ENCODE measurements at places on chromosomes 7 and 10. TPM values are rescaled to one million over a fixed set of nuclear protein-coding genes. Genes with fewer than 3 reads are reported as not detected.

- no peak overlapping the region for H3K27ac ChIP-seq
- H3K4me1 ChIP-seq: no peaks in the 10 kb centered on the region
- no peaks in the 10 kb centered on the region for H3K27me3 ChIP-seq
- no peak overlapping the region for H3K4me3 ChIP-seq
These were observed 91.5 kb downstream of the FAM53B start for GRCh38 chr10:124652701-124653100.

- H3K4me3 ChIP-seq: no peak overlapping the region
- DNase-seq: peak; percentile 2
- no peaks in the 10 kb centered on the region for H3K27me3 ChIP-seq
- no peaks in the 10 kb centered on the region for H3K36me3 ChIP-seq
- no peaks in the 10 kb centered on the region for H3K4me1 ChIP-seq
These were observed 22.0 kb upstream of the LMTK2 start for GRCh38 chr7:98084631-98085030.

- H3K27ac ChIP-seq: peak overlapping the region; percentile 51
- peak overlapping the region; percentile 94 for H3K4me3 ChIP-seq
- H3K4me1 ChIP-seq: no peaks in the 10 kb centered on the region
- H3K36me3 ChIP-seq: peaks cover 5% of the 10 kb centered on the region
- no peak for DNase-seq
These were observed 1.7 kb downstream of the RBP4 start for GRCh38 chr10:93599335-93599734.

DNA sequence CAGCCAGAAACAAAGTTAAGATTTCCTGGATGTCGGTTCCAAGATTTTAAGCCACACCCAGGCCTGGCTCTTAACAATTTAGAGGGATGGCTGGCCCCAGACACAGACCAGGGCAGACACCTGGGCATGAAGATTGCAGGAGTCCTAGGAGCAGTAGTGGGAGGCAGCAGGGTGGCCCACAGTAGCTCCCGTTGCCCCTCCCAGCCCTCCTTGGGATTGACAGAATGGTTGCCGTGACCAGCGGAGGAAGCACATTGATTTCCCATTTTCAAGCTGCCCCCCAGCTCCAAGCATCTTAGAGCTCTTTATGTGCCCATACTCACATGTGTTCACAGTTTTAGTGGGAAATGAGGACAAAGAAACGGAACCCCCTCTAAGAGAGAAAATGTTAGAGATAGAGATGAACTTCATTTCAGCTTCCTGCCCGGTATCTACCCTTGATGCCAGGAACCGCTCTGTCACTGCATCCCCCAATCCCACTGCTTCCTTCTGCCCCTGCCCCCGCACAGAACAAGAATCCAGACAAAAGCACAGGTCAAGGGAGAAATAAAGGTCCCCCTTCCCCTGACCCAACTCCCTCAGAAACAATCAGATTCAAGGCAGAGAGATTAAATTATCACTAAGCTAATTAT, 101.1 kb downstream of the PLXNA4 start:
- no peak overlapping the region for H3K4me3 ChIP-seq
- H3K27me3 ChIP-seq: no peaks in the 10 kb centered on the region

GRCh38 chr7:11430112-11430511, 401.9 kb downstream of the THSD7A start:
- no peaks in the 10 kb centered on the region for H3K36me3 ChIP-seq
- DNase-seq: no peak
- no peaks in the 10 kb centered on the region for H3K27me3 ChIP-seq
- no peaks in the 10 kb centered on the region for H3K4me1 ChIP-seq

DNA sequence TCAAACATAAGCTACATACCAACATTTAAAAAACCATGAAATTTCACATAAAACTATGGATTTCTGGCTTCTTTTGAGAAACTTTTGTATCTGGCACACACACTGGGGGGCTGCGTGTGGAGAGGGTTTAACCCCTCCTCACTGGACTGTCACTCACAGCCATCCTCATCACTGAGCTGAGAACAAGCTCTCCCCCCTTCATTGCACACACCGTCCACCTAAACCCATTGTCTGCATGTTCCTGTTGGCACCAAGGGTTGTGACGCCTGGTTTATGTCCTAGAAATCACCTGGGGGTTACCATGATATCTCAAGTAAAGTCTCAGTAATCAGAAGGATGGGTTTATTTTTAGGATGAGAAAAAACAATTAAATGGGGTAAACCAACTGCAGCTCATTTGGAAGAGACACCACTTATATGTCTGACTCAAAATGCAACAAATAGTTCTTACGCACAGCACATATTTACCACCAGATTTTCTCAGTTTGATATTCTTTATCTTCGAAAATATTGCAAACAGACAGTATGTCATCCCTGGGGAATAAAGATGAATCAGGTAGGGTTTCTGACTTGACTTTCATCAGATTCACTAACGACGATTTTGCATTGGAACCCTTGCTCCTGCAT, 218.5 kb upstream of the KLF6 start:
- no peak overlapping the region for H3K27ac ChIP-seq
- no peak overlapping the region for H3K4me3 ChIP-seq
- H3K4me1 ChIP-seq: no peaks in the 10 kb centered on the region
- DNase-seq: no peak
- H3K27me3 ChIP-seq: no peaks in the 10 kb centered on the region

DNA sequence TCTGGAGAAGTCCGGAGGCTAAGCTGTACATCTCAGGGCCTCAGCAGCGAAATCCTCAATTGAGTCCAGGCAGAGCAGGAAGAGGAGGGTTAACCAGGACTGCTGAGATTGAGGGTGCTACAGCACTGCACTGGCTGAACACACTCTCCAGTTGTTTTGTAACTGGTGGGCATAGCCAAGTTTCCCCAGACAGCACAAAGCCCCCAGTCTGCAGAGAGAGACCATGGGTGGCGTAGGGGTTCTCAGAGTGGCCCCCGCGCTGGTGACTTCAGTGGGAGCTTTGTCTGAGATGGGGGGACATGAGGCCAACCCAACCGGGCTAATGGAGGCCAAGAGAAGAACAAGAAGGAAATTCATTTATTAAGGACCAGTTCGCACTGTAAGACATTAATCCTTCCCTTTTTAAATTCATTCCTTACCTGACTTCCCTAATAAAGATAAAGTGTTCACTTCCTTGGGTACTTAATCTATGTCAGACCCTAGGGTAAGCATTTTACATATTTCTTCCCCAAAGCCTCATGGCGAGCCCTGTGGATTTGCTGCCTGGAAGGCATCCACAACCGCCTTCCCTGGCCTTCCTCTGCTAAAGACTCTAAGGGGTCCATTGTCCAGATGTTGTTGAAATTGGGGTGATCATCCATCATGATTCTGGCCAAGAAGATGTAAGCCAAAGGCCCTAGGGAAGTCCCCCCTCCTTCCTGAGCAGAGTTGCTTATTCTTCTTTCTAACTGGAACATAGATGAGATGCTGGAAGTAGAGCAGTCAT, 121.4 kb upstream of the CHST15 start:
- no peaks in the 10 kb centered on the region for H3K4me1 ChIP-seq
- no peak overlapping the region for H3K27ac ChIP-seq
- DNase-seq: no peak
- no peak overlapping the region for H3K4me3 ChIP-seq
- no peaks in the 10 kb centered on the region for H3K36me3 ChIP-seq

DNA sequence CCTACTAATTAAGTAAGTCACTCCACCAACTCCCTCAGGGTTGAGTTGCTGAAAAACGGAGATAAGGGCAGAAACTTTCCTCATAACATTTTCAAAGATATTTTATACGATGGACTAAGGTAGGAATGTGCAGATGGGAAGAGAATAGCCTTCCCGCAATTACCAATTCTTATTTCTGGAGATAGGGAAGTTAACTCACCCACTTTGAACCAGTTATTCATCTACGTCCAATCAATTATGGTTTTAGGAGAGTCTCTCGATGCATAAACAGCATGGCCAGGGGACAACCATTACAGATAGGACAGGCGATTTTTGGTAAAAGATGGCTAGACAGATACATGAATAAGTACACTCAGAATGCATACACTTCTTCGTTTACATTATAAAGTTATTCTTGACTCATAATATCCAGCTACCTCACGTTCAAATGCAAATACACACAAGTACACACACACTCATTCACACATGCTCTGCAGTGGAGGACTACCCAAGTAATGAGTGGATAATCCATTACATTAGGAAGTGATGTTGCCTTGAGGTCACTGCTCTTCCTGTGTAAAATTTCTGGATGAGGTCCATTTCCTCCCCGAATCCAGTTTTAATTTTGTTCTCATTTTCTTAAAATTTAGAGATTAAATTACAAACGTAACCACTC, 25.2 kb upstream of the IMMP2L start:
- DNase-seq: no peak
- no peaks in the 10 kb centered on the region for H3K36me3 ChIP-seq
- no peaks in the 10 kb centered on the region for H3K4me1 ChIP-seq
- H3K27me3 ChIP-seq: no peaks in the 10 kb centered on the region

DNA sequence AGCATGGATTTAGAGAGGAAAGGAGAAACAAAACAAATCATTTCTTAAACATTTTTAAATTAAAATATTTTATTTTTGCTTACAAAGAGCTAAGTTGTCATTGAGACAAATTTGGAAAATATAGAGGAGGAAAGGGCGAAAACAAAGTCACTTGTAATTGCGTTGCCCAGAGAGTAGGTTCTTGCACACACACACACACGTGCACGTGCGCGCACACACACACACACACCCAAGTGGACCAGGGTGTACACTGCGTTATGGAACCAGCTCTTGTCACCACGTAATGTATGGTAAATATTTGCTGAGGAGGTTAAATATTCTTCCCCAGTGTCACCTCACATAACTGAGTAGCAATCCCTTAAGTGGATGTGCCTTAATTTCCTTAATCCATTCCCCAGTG, 21.6 kb downstream of the SHH start:
- H3K4me1 ChIP-seq: no peaks in the 10 kb centered on the region
- no peak overlapping the region for H3K4me3 ChIP-seq
- no peaks in the 10 kb centered on the region for H3K36me3 ChIP-seq
- no peak for DNase-seq
- H3K27me3 ChIP-seq: no peaks in the 10 kb centered on the region

DNA sequence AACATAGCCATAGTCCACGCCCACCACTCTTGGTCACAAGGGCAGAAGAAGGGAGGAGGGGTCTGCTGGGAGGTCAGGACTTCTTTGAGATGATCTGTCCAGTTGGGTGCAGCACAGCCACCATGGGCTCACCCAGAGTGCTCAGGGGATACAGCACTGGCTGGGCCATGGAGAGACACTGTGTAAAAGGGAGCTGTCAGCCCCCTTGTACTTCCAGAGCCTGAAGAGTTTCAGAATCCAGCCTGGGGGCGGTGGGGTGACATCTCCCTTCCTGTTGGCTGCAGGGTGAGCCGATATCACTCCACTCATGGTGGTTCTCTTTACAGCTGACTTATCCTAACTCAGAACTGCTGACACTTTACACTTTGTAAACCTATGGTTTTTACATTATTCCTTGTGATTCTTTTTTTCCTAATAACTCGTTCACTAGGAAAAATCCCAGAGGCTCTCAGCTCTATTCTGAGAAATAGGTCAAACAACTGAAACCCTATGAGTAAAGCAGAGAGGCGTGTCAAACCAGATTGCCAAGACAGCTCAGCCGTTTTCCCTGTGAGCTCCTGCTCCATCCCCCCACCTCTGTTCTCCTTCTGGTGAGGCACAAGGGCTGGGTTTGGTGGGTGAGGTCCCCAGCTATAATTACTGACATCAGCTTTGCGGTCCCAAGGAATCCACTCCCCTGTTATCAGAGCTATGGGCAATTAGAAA, 3.2 kb upstream of the MRPS24 start:
- no peak overlapping the region for H3K4me3 ChIP-seq
- H3K4me1 ChIP-seq: peaks cover 13% of the 10 kb centered on the region
- no peak for DNase-seq

RNF32 gene
- total RNA-seq: 0.84 TPM

KLF14 gene
- not detected for total RNA-seq

FAM237B gene
- not detected for total RNA-seq

ENKUR gene
- total RNA-seq: 0.29 TPM

ADRA2A gene
- 0.86 TPM for total RNA-seq
